ENCODE measurements at places on chromosomes 2 and 18.

DNA sequence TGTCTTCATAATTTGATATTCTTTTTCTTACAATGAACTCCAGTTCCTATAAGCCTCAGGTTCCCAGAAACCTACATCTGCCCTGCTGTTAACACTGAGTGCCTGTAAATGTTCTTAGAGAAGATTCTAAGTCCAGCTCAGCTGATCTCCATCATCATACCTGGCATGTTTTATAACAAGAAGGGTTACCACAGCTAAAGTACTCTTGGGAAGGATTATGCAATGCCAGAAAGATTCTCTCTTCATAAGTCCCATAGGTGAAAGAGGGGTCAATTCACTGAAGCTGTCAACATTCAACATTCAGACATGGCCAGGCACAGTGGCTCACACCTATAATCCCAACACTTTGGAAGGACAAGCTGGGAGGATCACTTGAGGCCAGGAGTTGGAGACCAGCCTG lies 31.3 kb upstream of the PTPN4 start:
- DNase-seq, result no peak

GRCh38 chr18:26287644-26288043 lies 61.4 kb downstream of the TAF4B start:
- no peak for DNase-seq

- no peak for DNase-seq
These were observed 3.6 kb upstream of the RNF144A start for GRCh38 chr2:6913415-6914157.

GRCh38 chr2:9656270-9656766 lies 25.5 kb upstream of the YWHAQ start:
- peak; percentile 14 for DNase-seq

- no peak for DNase-seq
These were observed 139.2 kb downstream of the NEDD4L start for GRCh38 chr18:58183226-58183625.

GRCh38 chr2:128513961-128514283 lies 195.3 kb upstream of the HS6ST1 start:
- no peak for DNase-seq

DNA sequence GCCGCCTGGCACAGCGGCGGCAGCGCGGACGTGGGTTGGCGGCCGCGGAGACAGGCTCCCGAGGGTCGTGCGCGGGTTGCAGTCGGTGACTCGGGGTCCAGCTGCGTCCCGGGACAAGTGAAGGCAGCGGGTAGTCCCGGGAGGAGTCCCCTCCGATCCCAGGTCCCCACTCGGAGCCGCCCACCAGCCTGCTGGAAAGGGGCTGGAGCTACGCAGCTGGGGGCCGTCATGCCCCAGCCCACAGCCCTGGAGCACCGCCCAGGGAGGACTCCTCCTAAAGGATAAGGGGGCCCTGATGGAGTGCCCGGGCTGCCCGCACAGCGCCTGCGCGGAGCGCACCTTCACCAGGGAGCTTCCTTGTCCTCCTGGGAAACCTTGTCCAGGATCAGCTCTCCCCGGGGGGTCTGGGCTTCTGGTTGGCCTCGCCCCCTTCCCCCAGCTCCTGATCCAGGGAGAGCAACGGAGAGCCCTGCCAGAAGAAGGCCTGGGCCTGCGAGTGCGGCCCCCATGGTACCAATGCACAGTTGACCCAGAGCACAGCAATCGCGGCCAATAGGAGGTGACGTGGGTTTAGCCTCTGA lies 25.9 kb upstream of the ALPP start:
- DNase-seq, result no peak

- DNase-seq, result no peak
These were observed 803.6 kb upstream of the ZEB2 start for GRCh38 chr2:145323512-145323911.

- no peak for DNase-seq
These were observed 33.4 kb upstream of the ABCA12 start for GRCh38 chr2:215171796-215172195.

- DNase-seq, result no peak
These were observed 326.0 kb upstream of the MGAT5 start for GRCh38 chr2:133927894-133928293.

GRCh38 chr2:97761192-97761591 lies 47.8 kb downstream of the ZAP70 start:
- peak; percentile 43 for DNase-seq

GRCh38 chr18:42363446-42364441 lies 408.7 kb downstream of the PIK3C3 start:
- DNase-seq, result no peak

GRCh38 chr2:65638443-65638842 lies 206.0 kb upstream of the SPRED2 start:
- DNase-seq, result no peak

- DNase-seq, result no peak
These were observed 27.1 kb upstream of the SCYGR1 start for GRCh38 chr2:227414846-227415245.

- DNase-seq, result no peak
These were observed 201.6 kb downstream of the IKZF2 start for GRCh38 chr2:212949786-212950185.

- peak; percentile 14 for DNase-seq
These were observed 98.7 kb downstream of the ACVR1 start for GRCh38 chr2:157777427-157777826.

GRCh38 chr18:58156516-58156915 lies 112.5 kb downstream of the NEDD4L start:
- DNase-seq, result no peak

- no peak for DNase-seq
These were observed 106.0 kb downstream of the ZNF236 start for GRCh38 chr18:76928179-76928868.

GRCh38 chr18:35042389-35043071 lies 1.3 kb downstream of the MAPRE2 start:
- no peak for DNase-seq

DNA sequence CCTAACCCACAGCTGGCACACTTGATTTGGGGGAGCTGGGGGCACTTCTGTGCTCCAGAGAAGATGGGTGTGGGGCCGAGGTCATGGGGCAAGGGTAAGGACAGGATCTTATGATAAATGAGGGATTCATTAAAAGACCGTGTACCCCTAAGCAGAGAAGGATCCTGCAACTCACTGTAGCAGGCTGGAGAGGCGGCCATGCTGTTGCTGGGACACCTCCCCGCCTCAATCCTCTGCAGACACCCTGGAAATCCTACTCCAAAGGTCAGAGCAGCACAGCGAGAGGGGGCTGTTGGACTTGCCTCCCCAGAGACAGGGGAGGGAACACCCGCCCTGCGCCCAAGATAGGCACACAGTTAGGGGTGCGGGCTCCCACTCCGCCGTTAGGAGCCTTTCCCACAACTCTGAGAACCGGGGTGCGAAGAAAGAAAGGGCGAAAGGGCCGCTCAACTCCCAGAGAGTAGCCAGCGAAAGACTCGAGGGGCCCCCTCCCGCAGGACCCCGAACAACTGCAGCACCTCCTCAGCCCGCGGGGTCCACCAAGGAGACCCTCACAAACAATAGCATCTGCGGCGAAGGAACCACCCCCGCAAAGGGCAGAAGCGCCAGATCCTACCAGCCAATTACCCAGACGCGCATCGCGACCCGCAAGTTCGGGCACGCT lies 1.4 kb downstream of the PARD6G start:
- no peak for DNase-seq
